ENCODE measurements at places on chromosomes 7 and 10. TPM values are rescaled to one million over a fixed set of nuclear protein-coding genes. Genes with fewer than 3 reads are reported as not detected.

The RELN gene
- total RNA-seq = not detected

DNA sequence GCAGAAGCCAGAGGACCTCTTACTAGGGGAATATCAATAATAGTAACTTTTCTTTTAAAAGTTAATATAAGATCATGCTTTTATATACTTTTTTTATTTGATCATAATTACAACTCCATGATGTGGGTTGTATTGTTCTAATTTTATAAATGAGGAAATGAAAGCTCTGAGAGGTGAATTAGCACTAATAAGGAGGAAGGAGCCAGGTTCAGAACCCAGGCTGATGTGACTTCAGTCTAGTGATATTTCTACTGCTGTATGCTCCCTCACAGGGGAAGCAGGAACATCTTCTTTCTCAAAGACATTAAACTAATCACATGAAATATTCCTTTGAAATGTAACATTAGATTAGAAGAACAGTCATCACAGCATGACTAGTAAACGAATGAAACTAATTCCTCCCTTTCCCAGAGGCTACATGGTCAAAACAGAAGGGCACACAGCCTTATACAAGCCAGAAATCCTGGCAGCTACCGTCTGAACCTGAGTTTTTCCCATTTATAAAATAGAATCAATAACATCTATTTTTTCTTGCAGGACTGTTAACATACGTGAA lies 81.4 kb upstream of the GJD4 start:
- DNase-seq = no peak

DNA sequence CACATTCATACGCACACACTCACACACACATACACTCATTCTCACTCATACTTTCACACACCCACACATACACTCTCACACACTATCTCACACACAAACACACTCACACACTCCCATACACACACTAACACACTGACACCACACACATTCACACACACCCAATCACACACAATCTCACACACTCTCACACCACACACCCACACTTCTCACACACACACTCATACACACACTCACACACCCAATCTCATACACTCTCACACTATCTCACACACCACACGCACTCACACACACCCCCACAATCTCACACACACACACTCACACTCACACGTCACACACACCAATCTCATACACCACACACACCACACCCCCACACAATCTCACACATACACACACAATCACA lies 71.0 kb downstream of the GLRX3 start:
- no peak for DNase-seq

GRCh38 chr7:30787486-30787885 lies 16.3 kb downstream of the MINDY4 start:
- DNase-seq = no peak

GRCh38 chr10:8041992-8042720 lies 12.3 kb upstream of the GATA3 start:
- no peak for DNase-seq

The CPN1 gene
- not detected for total RNA-seq

The ACTR3C gene
- not detected for total RNA-seq

DNA sequence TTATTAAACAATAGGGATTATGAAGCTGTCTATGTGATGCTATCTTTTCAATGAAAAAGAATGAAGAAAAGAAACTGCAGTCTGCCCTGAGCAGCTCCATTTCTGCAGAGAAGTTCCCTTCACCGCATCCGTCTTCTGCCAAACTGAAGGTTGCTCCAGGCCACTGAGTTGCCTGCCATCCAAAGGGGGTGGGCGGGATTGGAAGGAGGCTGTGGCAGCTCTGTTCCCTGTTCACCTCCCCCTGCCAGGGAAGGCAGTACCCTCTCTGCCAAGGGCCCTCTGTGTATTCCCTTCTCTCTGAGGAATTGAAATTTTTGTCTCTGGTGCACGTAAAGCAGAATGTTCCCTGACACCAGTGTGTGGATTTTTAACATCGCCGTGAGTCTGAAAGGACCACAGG lies 243.1 kb upstream of the GHITM start:
- no peak for DNase-seq

The TRIM73 gene
- total RNA-seq = not detected

DNA sequence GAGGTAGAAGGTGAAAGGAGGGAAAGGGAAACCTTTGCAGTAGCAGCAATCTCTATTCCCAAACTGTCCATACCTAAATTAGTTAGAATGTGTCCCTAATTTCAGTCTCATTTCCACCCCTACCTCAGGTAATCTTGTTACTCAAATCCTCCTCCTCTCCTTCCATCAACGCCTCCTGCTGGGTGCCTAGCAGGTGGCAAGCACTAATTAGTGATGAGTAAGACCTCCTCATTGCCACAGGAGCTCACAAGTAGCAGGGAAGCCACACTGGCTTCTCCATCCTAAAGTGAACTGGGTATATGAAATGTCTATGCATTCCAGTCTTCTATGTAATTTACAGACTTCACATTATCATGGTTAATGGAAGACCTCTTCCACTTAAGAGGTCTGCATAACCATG lies 25.7 kb upstream of the FAM133B start:
- no peak for DNase-seq

The ACSL5 gene
- 13.5 TPM for total RNA-seq

DNA sequence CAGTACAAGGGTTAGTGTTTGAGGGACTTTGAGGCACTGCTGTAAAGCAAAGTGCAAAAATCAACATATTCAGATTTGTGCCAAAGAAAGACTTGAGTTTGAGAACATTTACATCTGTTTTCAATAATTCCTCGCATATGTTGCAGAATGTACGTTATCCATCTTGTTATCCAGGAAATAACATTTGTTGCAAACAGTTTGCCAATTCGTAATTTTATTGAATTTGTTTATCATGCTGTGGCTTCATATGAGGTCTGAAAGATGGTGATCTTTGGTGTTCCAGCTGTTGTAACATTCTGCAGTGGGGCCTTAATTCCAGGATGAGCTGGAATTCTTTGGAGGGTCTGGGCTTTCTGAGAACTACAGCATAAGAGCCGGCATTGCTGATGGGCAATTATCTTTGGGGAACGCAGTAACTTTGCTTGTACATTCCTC lies 396.2 kb downstream of the LRMDA start:
- DNase-seq = no peak

DNA sequence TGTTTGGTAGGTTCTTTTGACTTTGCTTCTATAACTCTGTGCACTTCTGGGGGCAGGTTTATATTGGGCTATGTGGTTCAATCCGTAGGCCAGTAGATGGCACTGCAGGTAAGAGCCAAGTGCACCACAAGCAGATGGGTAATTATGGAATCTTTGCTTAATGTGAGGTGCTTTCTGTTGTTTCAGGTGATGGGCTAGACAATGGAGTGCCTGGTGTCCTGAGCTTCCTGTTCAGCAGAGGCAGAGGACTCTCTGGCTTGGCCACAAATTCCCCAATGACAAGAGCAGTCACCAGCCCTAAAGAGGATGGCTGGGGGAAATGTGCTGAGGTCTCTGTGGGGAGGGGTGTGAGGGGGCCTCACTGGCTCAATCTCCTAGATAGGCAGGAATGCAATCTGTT lies 455.0 kb downstream of the CCSER2 start:
- peak; percentile 37 for DNase-seq

The RTKN2 gene
- 7.3 TPM for total RNA-seq

- DNase-seq = peak; percentile 60
These were observed 13.0 kb upstream of the DLG5 start for GRCh38 chr10:77939561-77940001.

DNA sequence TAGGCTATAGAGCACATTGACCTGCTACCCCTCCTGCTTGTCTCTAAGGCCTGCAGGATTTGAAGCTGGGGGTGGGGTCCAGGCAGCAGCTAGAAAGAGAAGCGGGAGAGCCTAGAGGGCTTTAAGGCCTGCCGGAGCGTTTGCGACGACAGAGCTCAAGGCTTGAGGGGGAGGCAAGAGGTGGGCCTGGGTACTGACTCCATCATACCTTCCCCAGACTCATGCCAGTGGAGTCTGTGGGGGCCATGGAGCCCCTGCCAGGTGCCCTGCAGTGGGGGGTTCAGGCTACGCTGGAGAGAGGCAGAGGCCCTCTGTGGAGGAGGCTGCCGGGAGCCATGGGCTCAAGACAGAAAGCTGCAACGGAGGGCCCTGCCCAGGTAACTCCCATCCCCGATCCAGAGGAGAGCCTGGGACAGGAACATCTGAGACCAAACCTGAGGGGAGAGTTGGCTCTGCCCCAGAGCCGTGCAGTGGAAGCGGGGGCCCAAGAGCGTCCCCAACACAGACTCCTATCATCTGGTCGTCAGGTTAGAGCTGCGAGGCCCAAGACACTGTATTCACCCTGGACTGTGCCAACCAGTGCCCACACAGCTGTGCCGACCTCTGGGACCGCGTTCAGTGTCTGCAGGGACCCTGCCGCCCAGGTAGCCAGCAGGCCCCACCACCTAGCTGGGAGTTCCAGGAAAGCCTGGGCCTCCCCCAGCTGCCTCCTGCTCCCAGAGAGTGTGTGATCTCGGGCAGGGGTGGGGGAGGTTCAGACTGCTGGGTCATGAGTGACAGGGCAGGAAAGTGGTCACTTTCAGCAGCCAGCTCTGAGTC lies 13.2 kb upstream of the ZNF862 start:
- DNase-seq = no peak

DNA sequence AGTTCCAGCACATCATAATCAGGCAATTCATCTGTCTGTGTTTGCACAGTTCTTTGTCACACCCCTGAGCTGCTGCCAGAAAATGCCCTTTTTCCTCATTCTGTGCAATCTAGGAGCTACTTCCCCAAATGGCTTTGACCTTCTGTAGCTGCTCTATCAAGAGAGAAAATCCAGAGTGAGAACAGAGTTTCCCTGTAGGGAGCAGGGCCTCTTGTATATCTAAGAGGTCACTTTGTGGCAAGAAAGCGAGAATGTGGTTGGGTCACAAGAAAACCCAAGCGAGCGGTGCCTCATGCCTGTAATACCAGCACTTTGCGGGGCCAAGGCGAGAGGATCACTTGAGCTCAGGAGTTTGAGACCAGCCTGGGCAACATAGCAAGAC lies 24.3 kb downstream of the SLC29A3 start:
- DNase-seq = no peak

- DNase-seq = no peak
These were observed 182.1 kb downstream of the ARID5B start for GRCh38 chr10:62083412-62084267.

GRCh38 chr10:91006752-91007346 lies 86.0 kb upstream of the ANKRD1 start:
- no peak for DNase-seq

The POLR3A gene
- 4.7 TPM for total RNA-seq

DNA sequence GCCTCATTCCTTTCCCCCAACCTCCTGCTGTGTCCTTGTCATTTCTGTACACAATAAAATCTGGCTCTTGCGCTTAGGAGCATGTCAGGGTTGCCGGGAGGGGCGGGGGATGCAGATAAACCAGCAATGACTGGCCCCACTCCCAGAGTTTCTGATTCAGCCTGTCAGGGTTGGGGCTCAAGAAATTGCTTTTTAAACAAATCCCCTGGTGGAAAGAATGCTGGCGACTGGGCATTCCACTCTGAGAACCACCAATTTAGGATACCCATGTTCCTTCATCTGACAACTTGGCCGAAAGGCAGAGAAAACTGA lies 376.4 kb downstream of the TCERG1L start:
- DNase-seq = peak; percentile 69

GRCh38 chr7:135075716-135076115 lies 72.2 kb upstream of the TMEM140 start:
- no peak for DNase-seq

GRCh38 chr7:116859323-116859722 lies 3.1 kb upstream of the CAPZA2 start:
- DNase-seq = no peak

The CCZ1B gene
- 77.7 TPM for total RNA-seq

GRCh38 chr10:69406302-69406811 lies 10.4 kb downstream of the TACR2 start:
- no peak for DNase-seq

The GIMAP7 gene
- total RNA-seq = not detected

DNA sequence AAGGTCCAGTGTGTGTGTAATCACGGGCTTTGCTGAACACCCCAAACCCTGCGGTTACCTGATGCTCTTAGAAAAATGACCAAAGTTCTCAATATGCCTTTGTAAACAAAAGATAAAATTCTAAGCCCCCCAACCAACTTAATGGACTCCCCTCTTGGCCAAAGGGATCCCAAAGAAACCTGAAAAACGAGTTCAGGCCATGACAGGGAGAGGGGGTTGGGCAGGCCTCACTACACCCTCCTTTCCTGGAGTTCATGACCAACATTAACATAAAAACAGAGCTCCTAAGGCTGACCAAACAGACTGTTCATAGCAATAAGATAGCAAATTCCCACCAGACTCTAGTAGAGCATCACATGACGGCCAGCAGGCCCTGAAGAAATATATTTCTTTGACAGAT lies 3.0 kb upstream of the VIPR2 start:
- DNase-seq = no peak

- no peak for DNase-seq
These were observed 6.9 kb upstream of the MYOF start for GRCh38 chr10:93488956-93489528.

GRCh38 chr10:121070275-121071070 lies 219.3 kb downstream of the WDR11 start:
- DNase-seq = no peak

DNA sequence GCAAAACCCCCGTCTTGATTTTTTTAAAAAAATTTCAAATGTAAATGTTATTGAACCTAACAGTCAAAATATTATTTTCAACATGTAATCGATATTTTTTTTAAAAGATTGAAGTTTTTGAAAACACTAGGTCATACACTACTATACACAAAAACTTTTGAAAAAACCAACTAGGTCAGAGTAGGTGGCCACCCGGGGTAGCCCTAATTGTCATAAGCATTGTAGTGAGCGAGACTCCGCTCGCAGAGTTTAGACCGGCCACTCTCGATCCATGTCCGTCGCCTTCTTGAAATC lies 417 bp downstream of the RFC2 start:
- no peak for DNase-seq

GRCh38 chr10:52965938-52966401 lies 193.4 kb upstream of the MBL2 start:
- DNase-seq = no peak

The LAMB1 gene
- 128 TPM for total RNA-seq

GRCh38 chr10:35700487-35700882 lies 58.4 kb upstream of the FZD8 start:
- no peak for DNase-seq

The SYT15B gene
- 2.7 TPM for total RNA-seq
